ENCODE measurements at places on chromosomes 1 and 21.

DNA sequence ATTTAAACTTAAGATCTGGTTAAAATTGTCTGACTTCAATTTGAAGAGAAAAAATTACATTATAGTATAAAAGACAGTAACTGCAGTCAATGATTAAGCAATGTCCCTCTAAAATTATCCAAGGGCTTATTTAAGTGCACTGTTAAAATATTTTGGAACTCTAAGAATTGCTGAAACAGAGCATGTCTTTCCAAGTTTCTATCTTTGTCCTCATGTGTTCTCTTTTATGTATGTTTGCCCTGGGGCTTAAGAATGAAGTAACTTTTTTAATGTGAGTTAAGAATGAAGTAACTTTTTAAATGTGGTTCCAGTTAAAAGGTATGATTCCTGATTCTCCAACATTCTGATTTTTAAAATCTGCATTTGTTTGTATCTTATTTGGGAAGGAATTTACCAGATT lies 69.0 kb upstream of the MARK1 start:
- no peak for DNase-seq

- no peak for DNase-seq
Observed at GRCh38 chr1:108664481-108664880, 3.6 kb upstream of the HENMT1 start.

GRCh38 chr21:35699361-35699760 lies 361.0 kb downstream of the SETD4 start:
- no peak for DNase-seq

GRCh38 chr1:19747761-19748160 lies 52.0 kb downstream of the TMCO4 start:
- no peak for DNase-seq
